ENCODE measurements at places on chromosomes 3 and 15.

- DNase-seq, result no peak
Measured at GRCh38 chr3:155745795-155746550, 1.1 kb upstream of the PLCH1 start.

GRCh38 chr3:127590282-127590592 lies 296 bp downstream of the TPRA1 start:
- DNase-seq, result no peak

- DNase-seq, result no peak
Measured at GRCh38 chr15:91887321-91887720, 33.8 kb downstream of the SLCO3A1 start.

DNA sequence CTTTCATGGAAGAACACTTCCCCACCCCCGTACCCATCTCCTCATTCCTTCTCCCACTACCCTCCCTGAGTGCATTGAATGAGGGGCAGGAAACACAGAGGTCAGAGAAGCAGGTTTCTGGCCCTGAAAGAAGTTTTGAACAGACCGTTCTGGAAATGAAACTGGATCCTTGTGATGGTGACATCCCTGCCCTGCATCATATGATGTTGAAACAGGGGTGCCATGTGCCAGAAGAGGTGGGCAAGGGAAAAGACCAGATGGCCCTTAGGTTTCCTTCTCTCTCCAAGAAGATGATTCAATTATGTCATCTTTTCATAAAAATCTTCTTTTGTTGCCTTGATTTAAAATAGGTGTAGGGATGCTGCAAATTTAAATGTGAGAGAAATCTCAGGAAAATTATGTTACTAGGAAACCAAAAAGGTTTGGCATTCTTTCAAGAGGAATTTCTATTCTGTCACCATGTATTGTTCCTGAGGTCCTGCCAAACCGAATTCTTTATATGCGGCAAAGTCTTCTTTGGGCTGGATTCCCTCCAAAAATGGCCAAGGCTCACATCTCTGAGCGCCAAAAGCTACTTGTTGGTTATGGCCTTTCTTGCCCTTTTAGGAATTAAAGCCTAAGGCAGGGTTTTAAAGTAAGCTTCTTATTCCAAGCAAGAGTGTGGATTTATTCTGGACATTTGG lies 19.9 kb upstream of the TNFAIP8L3 start:
- no peak for DNase-seq

DNA sequence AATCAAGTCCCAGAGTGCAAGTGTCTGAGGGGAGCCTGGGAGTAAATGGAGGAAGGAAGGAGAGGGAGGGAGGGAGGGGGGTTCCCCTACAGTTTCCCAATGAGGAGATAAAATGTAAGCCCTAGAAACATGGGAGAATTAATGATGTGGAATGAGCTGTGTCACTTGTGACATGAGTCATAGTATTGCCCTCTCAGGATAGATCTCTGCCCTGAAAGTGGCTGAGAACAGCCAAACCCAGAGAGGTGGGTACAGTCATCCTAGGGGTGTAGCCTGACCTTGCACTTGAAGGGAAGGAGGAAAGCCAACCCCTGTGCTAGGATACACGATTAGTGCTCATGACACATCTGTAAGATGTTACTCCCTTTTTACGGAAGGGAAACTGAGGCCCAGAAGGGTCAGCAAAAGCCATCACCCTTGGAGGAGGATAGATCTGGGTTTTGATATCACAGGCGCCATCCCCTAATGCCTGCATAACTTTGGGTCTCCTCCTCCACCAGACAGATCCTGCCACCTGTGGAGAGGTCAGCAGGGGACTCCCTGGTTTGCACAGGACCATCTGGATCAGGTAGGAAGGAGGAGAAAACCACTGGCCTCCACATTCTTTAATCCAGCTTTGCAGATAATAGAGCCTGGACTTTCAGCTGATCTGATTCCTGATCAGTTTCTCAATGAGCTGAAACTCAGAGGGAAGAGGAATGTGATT lies 23.1 kb upstream of the USP3 start:
- no peak for DNase-seq

GRCh38 chr15:84910928-84911623 lies 26.6 kb downstream of the SLC28A1 start:
- no peak for DNase-seq

DNA sequence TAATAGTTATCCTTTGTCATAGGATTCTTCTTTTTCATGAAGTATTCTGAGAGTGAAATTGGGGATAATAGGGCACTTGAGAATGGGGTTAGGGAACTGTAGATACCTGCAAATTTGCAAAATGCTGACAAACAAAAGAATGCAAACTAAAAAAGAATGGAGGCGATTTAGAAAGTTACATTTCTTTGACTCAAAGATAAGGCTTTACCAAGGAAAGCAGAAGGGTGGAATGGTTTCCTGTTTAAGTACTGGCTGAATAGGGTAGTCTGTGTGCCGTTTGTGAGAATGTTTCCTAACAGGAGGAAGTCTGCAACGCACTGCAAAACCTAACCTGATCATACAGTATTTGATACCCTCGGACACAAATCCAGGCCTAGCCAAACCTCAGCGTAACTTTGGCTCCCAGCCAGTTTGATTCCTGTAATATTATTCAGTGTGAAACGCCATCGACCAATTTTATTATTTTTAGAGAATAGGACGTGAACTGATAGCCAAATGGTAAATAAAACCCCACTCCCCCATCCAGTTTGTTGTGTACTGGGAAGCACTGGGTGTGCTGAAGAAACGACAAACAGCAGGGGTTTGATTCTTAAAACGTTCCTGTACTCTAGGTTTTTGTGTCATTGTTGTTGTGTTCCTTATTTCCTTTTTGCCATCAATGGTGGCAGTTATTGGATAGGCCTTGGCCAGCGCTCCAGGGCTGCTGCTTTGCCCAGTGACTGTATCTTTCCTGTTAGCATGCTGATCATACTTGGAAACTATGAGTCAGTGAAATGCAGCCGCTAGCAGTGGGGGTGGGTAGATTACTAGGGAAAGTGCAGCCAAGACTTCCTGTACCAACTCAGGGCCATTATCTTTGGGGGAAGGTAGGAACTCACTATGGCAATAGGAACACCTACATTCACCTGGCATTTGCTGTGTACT lies 148.0 kb upstream of the TBL1XR1 start:
- peak; percentile 83 for DNase-seq

GRCh38 chr3:126678693-126679317 lies 23.9 kb upstream of the TXNRD3 start:
- no peak for DNase-seq

DNA sequence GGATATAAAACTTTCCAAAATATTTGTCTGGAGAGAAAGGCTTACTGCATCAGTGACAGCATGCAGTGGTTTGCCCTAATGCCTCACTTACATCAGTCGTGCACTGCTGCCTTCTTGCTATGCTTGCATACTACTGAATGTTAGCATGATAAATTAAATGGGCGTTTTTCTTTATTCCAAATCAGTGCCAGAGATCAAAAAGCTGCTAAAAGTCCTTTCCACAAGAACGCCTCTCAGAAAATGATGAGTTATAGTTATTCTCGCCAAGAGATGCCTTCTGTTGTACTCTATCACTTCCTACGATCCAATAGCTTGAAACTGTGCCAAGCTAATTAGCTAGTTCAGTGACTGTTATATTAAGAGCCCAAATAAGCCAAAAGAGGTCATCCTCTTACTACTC lies 345.8 kb upstream of the ROBO2 start:
- DNase-seq, result no peak

DNA sequence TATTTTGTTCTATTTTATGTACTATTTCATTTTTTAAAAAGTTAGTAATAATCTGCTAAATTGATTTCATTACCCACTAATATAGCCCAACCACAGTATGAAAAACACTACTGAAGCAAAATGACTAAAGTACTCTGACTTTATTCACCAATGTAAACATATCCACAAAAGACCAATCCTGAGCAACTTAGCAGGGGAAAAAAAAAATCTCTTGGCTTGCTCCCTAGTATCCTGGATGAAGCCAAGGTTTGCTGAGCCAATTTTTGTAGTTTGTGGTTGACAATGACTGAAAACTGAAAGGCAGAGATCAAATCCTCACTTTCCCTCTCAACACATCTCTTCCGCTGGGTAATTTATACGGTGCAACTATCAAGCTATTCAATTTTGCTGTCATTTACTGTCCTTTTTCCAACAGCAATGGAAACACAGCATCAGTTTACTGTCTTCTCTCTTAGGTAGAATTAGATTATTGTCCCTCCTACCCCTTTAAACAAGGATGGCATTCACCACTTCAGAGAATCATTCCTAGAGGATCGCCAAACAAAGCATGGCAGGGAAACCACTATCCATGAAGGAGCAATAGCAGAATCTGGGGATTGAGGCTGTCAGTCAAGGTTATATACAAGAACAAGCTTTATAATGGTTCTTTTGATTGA lies 149.7 kb downstream of the THRB start:
- DNase-seq, result no peak

- no peak for DNase-seq
Measured at GRCh38 chr3:116188231-116188785, 257.0 kb downstream of the LSAMP start.

GRCh38 chr3:126486360-126486847 lies 10.7 kb upstream of the ZXDC start:
- no peak for DNase-seq

DNA sequence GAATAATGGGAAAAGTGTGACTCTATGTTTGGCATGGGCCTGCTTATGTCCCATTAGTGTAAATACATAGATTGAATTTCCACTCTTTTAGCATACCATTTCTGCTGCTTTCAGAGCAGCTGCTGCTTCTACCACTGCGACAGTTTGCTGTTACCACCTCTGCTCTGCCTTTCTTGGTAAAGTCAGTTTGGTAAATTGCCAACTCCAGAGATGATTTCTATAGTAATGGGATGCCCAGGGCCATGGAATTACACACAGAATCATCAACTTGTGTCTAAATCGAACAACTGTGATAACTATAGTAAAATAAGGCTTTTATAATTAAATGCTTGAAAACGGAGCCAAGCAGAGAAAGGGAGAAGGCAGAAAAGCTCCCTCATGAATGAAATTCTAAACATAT lies 168.4 kb upstream of the VEPH1 start:
- no peak for DNase-seq

DNA sequence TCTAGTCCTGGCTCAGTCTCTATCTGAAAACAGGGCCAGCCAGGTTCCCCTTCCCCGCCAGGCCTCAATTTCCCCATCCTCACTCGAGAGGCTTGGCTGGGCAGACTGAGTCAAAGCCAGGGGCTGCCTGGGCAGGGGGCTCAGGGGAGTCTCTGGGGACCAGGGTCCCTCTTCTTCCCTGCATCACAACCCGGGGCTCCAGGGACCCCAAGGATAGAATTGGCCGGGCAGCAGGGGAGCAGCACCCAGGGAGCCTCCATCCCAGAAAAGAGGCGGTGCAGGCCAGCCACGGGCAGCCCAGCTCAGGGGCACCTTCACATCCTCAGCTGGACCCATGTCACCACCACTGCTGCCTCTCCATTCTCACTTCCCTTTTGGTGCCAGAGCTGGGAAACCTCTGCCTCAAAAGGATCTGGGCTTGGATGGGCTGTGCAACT lies 13.3 kb upstream of the PLXND1 start:
- no peak for DNase-seq

DNA sequence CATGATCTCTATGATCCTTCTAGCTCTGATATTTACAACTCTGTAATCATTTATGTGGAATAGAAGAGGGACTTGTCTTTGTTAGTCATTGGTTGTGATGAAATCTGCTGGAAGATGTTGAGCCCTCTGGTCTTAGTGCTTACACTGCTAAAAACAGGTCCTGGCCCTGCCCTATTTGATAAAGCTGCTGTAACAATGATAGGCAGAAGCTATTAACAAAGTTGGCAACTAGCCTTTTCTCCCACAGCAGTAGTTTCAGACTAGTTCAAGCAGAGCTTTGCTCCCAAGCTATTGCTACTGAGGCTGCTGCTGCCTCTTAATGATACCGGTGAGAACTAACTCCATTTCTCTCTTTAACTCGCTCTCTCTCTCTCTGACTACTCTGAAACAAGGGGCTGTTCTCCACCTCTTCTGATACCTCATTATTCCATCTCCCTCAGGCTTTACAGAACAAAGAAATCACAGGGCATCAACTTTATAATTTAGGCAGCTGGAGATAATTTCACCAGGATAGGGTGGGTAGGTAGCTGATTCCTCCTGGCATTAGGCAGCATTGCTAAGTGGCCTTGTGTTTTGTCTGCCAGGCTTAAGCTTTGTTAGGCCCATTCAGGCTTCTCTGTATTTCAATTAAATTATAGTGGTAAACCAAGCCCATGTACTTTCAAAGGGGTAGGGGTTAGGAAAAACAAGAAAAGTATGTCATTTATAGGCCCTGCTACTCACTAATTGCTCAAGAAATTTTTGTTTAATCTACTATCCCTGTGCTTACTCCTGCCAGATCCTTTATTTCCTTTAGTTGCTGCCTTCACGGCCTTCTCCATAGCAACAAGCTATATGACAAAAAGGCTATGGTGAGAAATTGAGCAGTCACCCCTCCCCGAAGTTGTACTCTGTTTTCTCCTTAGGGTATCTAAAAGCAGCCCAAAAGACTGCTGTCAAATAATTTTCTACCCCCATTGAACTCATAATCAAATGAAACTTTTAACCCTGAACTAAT lies 139.6 kb downstream of the RBPMS2 start:
- DNase-seq, result peak; percentile 38

DNA sequence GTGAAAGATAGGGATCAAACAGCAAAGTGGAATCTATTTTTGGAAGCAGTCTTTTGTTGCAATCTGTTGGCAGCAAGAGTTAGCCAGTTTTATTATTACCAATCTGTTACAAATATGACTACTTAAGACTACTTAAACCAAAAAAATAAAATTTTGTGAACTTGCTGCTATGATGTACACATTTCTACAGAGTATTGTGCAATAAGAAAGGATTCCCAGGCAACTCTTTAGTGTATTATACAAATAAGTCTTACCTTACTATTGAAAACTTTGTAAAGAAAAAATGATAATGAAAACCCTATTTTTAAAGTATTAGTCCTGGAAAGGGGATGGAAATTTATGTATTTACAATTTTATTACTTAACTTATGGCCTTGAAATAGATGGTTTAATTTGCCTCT lies 44.7 kb downstream of the CADM2 start:
- no peak for DNase-seq
